ENCODE measurements at places on chromosomes 16 and 17. TPM values are rescaled to one million over a fixed set of nuclear protein-coding genes. Genes with fewer than 3 reads are reported as not detected.

The TMEM11 gene
- total RNA-seq, result 26.2 TPM

The AGRP gene
- not detected for total RNA-seq

The SOX15 gene
- total RNA-seq, result 2.0 TPM

The CDH3 gene
- not detected for total RNA-seq

The CACNG3 gene
- not detected for total RNA-seq

The SLFN12L gene
- 0.19 TPM for total RNA-seq

The PSMB3 gene
- total RNA-seq, result 233 TPM

The FBRS gene
- 23.0 TPM for total RNA-seq

The CCDC200 gene
- total RNA-seq, result not detected

The CCL16 gene
- not detected for total RNA-seq

The SNTB2 gene
- 18.5 TPM for total RNA-seq

The SLC6A4 gene
- total RNA-seq, result not detected

The SPATA2L gene
- 17.9 TPM for total RNA-seq

The MFAP4 gene
- total RNA-seq, result 0.13 TPM

The SLFN12 gene
- 34.8 TPM for total RNA-seq

The SLC13A2 gene
- not detected for total RNA-seq

The PHKB gene
- total RNA-seq, result 30.7 TPM

The KRTAP1-1 gene
- not detected for total RNA-seq

The PLA2G10 gene
- not detected for total RNA-seq

The PRSS33 gene
- total RNA-seq, result not detected

The SCARF1 gene
- not detected for total RNA-seq

The DPEP3 gene
- total RNA-seq, result not detected

The FSCN2 gene
- total RNA-seq, result 0.29 TPM

The HLF gene
- total RNA-seq, result 0.26 TPM

The CEP112 gene
- 22.6 TPM for total RNA-seq

The OTOA gene
- 0.06 TPM for total RNA-seq

The HSD17B2 gene
- 3.0 TPM for total RNA-seq

The ABCC11 gene
- total RNA-seq, result 0.13 TPM

The TNFSF13 gene
- not detected for total RNA-seq

The QRICH2 gene
- 1.4 TPM for total RNA-seq

The CHMP1A gene
- 107 TPM for total RNA-seq

The ZP2 gene
- not detected for total RNA-seq

The TEKT5 gene
- total RNA-seq, result not detected

The UMOD gene
- total RNA-seq, result not detected

The MMP2 gene
- 405 TPM for total RNA-seq

The UTS2R gene
- 0.11 TPM for total RNA-seq

The KRT33B gene
- total RNA-seq, result not detected

The CCDC144A gene
- total RNA-seq, result 3.3 TPM

The WNT9B gene
- not detected for total RNA-seq

The ZNF75A gene
- total RNA-seq, result 15.8 TPM

The SLC47A1 gene
- total RNA-seq, result not detected

The TUBD1 gene
- 4.8 TPM for total RNA-seq

The SLFN14 gene
- not detected for total RNA-seq

The NPIPA8 gene
- not detected for total RNA-seq

The WNT3 gene
- 1.0 TPM for total RNA-seq

The ST6GALNAC1 gene
- total RNA-seq, result not detected

The PLXDC1 gene
- total RNA-seq, result 1.9 TPM

The CDK5RAP3 gene
- total RNA-seq, result 93.8 TPM

The HYDIN gene
- total RNA-seq, result not detected

The GSDMA gene
- not detected for total RNA-seq

The GALR2 gene
- total RNA-seq, result 0.13 TPM

The CMTM3 gene
- 30.2 TPM for total RNA-seq

The PABPN1L gene
- not detected for total RNA-seq

The POLG2 gene
- 8.7 TPM for total RNA-seq

The MMD gene
- total RNA-seq, result 17.7 TPM

The LYRM9 gene
- total RNA-seq, result 8.0 TPM

The COPZ2 gene
- total RNA-seq, result 91.8 TPM

The GH1 gene
- total RNA-seq, result not detected

The TBC1D28 gene
- total RNA-seq, result not detected

The KRTAP4-1 gene
- total RNA-seq, result not detected

All from LHCN-M2 (cell line).